PC-9 (cell line): ENCODE measurements at places on chromosomes 7 and 10.

DNA sequence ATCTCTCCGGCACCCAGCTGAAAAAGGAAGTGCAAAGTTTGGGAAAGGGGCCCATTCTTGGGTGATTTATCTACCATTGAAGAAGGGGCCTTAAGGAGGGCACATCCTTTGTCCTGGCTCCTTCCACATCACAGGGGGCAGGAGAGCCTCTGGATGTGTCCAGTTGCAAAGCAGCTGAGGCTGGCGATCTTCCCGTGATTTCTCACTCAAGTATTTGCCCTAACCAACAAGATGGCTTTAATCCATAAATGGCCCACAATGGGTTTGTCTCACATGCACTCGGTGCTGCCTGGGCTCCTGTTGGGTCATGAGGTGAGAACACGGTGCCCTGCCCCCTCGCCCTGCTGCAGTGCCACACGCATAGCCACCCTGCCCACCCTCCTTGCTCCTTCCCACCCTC, 14.2 kb upstream of the FRMPD2 start:
- DNase-seq: no peak

- no peak for DNase-seq
Observed at GRCh38 chr10:46297406-46298204, 10.8 kb downstream of the ANTXRL start.

DNA sequence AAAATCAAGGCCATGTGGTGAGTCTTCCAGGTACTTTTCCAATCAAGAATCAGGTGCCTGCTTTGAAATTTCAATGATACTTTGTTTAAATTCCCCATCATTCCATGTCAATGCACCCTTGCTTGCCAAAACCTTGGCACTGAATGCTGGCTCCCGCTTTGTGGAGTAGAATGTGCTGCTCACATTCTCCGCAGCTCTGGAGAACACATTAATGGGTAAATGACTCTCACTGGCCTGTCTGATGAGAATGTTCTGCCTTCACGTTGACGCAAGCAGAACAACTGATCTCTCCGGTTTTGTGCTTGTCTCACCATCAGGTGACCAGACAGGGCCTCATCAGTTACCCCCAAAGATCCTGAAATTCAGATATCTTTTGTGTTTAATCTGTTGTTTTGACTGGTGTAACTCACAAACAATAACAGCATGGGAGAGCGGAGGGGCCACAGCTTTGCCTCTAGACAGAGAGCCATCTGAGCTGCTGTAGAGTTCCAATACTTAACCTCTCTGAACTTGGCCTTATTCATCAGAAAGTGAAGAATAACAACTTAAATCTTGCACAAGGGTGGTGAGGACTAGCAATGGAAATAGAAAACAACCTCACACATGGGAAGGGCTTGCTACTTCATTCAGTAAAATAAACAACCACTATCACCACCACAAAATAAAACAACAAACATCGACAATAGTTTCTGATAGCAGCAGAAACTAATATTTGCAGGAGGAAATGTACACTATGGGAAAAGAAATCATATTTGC, 276.9 kb upstream of the IGFBP3 start:
- DNase-seq: no peak

DNA sequence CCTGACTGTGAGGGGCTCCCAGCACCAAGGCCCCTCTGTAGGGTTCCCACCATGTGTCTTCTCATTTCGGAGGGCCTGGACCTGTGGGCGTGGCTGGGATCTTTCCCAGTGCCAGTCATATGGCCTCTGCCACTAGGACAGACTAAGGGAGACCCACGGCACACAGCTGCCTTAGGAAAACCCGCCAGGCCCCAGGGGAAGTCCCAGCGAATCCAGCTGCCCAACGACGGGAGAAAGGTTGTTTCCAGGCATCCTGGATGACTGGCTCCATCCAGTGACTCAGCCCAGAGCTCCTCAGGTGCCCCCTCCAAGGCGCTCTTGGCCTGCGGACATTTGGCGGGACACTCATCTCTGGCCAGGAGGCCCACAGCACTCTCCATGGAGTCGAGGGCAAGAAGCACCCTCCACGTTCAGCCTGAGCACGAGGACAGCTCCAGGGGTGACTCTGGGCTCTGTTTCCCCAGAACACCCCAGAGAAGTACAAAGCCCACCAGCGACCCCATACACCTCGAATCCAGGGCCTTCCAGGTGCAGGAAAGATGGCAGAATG, 39.9 kb downstream of the PWWP2B start:
- no peak for DNase-seq

- no peak for DNase-seq
Observed at GRCh38 chr10:128058750-128059134, 67.5 kb downstream of the MKI67 start.
